Sciatic nerve (tissue), 2 donors: ENCODE measurements at places on chromosomes 1 and 21.

GRCh38 chr1:196070940-196071339 is 537.3 kb downstream of the KCNT2 start:
- DNase-seq = no peak

DNA sequence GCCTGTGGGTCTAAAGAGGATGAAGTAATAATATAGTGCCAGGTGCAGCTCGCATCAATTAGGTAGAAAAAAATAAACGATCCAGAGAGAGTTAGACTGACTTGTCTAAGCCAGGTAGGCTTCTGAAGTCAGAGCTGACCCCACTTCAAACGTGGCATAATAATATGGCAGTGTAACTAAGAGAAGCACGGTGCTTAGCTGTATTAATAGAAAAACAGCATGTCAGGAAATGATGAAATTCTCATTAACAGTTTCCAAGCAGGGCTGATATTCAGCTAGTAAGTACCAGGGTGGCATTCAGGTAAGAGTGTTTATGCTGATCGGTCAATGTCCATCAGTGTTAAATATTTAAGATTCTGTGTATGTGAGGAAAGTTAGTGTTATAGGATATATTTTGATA is 145.8 kb upstream of the SAMSN1 start:
- DNase-seq = no peak

GRCh38 chr1:109718495-109718894 is 6.4 kb downstream of the GSTM5 start:
- DNase-seq = no peak

- no peak for DNase-seq
Observed at GRCh38 chr1:37089750-37090149, 55.4 kb upstream of the GRIK3 start.

GRCh38 chr21:45136927-45137611 is 62.7 kb downstream of the ADARB1 start:
- DNase-seq = peak; percentile 95

DNA sequence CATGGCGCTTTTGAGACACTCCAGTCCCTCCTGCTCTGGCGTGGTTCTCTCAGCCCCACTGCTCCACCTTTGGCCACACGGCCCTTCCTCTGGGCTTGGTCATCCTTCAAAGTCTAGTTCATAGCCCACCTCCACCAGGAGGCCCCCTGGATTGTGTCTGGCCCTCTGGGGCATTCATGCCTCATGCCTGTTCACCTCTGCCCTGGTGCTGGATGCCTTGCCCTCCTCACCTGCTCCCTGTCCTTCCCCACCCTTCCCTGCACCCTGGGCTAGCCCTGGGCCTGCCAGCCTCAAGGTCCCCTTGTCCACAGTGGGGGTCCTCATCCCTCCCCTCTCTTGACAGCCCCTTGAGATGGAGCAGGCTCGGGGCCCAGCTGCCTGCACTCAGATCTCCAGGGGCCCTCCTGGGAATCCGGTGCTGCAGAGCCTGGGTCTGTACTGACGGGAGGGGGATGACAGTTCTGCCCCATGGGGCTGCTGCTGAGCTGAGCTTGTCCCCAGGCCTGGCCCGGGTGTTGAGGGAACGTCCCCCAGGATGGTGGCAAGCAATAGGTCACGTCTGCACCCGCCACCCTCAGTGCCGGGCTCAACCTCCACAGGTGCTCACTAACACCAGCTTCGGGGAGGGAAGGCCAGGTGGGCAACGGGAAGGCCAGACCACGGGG is 18.4 kb downstream of the PRXL2B start:
- DNase-seq = no peak

- DNase-seq = no peak
Observed at GRCh38 chr1:158274797-158275196, 14.9 kb upstream of the CD1C start.

GRCh38 chr1:7704214-7705047 is 66.7 kb upstream of the VAMP3 start:
- peak; percentile 95 for DNase-seq

DNA sequence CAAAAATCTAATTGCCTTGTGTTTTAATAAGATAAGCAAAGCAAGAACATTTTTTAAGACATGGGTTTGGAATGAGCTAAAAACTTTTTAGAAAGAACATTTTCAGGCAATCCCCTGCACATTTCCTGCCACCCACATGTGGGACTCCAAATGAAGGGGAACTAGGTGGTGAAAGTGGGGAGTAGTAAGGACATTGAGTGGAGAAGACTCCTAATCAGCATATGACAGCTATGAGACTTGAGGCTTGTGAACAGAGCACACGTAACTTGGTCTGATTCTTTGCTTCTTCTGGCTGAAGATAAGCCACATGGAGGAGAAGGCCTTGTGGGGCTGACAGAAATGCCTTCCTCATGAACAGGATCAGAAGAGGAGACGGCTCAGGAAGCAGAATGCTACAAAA is 50.3 kb downstream of the FCER1A start:
- no peak for DNase-seq

DNA sequence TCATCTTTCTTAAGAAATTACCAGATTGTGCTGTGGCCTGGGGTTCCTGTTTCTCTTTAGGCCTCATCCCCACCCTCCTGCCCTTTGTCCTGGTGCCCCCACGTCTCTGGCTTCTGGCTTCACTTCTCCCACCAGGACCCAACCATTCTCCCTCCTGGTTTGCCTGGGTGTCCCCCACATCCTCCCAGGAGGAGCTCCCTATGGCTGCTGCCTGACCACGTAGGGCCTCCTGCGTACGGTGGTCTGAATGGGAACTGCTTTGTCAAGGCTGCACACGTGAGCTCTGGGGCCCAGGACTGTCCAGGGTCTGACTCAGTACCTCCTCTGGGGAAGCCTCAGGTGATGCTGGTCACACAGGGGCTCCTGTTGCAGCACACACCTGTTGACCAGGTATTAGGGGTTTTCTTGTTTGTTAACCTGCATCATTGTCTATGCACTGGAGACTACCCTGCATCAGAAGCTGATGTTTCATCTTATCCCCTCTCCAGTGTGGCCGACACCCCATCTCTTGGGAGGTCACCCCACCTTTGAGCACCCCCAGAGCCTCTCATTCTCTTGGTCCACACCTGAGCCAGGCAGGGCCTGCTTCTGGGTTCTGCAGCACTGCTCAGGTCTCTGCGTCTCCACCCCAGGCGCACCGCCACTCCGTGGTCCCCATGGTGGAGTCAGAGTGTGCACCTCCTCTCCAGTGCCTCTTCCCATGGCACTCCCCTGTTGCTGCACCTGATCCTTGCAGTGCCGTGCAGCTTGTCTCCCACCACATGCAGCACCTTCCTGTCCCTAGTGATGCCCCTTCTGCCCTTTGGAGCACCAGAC is 65.8 kb downstream of the S100B start:
- DNase-seq = no peak

DNA sequence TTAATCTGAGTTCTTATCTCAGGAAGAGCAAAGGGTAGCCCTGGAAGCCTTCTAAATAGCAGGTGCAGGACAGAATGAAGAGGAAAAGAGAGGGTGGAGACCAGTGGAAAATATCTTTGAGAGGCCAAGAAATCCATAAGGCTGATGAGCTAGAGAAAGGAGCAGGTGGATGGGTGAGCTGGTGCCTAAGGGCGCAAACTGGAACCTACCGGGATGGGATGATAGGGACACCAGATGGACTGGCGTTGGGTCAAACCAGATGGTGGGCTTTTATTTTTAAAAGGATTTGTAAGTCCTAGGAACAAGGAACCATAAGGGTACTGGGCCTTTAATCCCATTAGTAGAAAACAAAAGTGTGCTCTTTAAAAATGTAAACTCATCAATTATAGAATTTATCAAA is 59.7 kb downstream of the RGL1 start:
- no peak for DNase-seq

GRCh38 chr1:224189561-224189960 is 6.5 kb downstream of the DEGS1 start:
- no peak for DNase-seq

DNA sequence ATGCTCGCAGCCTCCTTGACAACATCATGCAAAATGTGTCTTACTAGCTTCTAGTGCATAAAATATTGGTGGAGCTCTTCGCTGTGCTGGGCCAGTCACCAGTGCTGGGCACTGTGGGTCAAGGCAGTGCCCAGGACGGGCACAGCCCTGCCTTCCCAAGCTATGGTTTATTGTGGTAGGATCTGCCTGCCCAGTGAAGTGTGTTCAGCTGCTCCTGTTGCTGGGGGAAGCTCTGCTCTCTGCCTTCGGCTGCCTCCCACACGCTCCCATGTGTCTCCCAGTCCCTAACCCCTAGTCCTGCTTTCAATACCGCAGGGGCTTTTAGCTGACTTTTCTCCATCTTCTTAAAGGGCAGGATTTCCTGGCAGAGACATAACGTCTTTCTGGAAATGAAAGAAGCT is 15.7 kb downstream of the EPHX1 start:
- no peak for DNase-seq

GRCh38 chr1:113874012-113874879 is 2.7 kb upstream of the PTPN22 start:
- DNase-seq = no peak

- no peak for DNase-seq
Observed at GRCh38 chr1:7295946-7296345, 475.1 kb upstream of the VAMP3 start.

DNA sequence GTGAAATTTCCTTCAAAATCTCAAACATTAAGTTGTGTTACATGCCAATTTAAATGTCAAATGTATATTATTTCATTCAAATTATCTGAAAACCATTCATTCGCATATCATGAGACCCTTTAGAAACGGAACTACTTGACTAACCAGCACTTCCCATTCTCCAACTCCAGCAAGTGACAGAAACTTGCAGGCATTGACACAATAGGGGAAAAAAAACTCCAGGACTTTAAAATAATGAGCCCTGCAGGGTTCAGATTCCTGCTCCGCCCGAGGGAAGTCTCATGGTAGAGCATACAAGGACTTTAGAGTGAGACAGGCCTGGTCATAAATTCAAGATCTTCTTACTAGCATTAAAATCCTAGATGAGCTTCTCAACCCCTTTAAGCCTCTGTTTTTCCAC is 138.9 kb downstream of the NR5A2 start:
- no peak for DNase-seq

DNA sequence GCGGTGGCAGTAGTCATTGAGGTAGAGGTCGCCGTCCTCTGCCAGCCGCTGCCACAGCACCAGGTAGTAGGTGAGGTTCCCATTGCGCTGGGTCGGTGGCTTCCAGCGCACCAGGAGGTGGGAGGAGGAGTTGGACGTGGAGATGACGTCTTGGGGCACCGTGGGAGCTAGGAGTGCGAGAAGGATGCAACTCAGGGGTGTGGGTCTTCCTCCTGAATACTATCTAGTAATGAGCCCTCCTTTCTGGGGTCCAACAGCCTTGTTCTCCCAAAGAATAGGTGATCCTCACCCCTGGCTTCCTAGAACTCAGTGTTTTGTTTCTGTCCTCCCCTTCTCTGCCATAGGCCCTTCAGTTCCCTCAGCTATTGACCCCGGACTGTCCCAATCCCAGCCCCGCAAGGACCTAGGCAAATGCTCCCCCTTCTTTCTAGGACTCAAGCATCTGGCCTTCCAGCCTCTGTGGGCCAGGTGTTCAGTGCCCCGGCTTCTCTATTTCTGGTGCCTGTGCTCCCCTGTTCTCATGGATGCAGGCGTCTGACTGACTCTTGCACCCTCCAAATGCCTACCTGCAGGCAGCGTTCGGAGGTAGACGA is 12.9 kb downstream of the INSRR start:
- DNase-seq = no peak

DNA sequence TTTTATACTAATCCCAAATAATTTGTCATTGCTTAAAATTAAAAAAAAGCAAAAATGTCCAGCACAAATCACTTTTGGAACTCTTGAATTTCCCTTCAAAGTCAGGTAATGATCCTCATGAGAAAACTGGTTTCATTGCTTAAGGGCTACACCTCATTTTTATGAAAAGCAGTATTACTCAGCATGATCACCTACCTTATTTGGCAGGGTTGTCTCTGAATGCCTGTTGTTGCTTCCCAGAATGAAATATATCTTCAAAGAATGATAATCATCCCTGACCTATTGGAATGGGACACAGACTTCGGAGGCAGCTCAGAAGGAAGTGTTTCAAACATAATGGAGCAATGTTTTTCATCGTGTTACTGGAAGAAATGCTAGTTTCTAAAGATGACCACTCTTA is 29.7 kb downstream of the C1orf21 start:
- no peak for DNase-seq

DNA sequence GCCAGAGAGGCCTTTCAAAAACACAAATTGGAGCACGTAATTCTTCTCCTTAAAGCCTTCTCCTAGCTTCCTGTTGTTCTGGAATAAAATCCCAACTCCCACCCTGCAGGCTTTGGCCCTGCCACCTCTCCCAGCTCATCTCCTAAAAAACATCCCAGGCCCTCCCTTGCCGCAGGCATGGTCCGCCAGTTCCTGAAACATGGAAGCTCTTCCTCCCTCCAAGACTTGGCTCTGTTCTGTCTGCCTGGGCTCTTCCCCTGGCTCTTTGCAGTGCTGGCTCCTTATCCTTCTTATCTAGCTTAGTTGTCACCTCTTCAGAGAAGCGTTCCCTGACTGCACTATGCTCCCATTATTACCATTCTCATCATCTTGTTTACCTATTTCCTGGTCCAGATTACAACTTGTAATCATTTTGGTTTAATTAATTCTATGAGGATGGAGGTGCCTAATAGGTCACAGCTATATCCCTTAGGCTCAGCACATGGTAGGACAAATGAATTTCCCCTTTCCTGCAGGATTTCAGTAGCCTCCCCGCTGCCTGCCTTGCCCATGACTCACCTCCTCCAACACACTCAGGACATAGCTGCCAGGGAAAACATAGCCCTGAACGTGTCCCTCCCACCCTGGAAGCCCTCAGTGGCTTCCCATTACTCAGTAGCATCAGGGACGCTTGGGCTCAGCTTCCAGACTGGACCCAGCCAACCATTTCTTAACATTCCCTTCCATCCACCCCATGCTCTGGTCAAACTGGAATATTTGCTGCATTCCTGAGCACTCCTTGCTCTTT is 15.7 kb upstream of the IGSF21 start:
- no peak for DNase-seq

DNA sequence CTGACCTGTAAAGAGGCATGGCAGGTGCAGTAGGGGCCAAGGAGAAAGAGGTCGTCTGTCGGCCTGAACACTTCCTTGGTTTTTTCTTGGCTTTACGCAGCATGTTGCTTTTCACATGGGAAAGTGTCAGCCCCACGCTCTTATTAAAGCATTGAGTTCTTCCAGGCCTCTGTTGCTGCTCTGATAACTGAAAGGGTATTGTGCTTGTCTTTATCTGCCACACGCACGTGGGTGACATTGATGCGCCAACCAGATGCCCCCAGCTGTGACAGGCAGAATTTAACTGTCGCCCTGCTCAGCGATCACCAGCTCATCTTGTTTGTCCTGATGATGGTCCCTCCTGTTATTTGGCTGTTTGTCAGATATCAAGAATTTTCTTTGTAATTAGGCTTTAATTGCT is 76.5 kb downstream of the GALNT2 start:
- DNase-seq = no peak

- no peak for DNase-seq
Observed at GRCh38 chr1:185566995-185567394, 167.2 kb upstream of the HMCN1 start.

DNA sequence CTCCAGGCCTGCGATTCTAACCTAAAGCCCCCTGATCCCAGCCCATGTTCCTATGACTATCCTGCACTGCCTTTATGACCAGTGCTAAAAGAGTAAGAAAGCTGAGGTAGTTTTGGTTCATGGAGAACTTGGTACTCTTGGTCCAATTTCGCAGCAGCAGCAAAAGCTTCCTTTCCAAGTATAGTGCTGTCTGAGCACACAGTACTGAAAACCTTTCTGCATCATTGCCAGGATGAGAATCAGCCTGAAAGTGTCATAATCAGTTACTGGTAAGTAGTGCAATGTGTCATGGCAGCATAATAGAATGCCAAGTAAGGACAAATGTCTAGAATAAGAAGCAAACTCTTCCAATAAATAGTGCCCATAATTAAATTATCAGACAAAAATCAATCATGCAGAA is 889.6 kb upstream of the ADGRL4 start:
- no peak for DNase-seq

- no peak for DNase-seq
Observed at GRCh38 chr1:39960431-39960958, 5.5 kb downstream of the MFSD2A start.
